ENCODE measurements at places on chromosomes 16 and 17. TPM values are rescaled to one million over a fixed set of nuclear protein-coding genes. Genes with fewer than 3 reads are reported as not detected.

VMO1 gene
- total RNA-seq = 0.45 TPM

MARCHF10 gene
- 1.7 TPM for total RNA-seq

HS3ST3B1 gene
- total RNA-seq = 23.7 TPM

HEXIM1 gene
- total RNA-seq = 35.6 TPM

LGALS9B gene
- not detected for total RNA-seq

Measured in HFFc6 (cell line).